ENCODE measurements at places on chromosomes 5 and 9.
A peak's percentile ranks its signal among the peaks of the same experiment; 100 is the strongest.

DNA sequence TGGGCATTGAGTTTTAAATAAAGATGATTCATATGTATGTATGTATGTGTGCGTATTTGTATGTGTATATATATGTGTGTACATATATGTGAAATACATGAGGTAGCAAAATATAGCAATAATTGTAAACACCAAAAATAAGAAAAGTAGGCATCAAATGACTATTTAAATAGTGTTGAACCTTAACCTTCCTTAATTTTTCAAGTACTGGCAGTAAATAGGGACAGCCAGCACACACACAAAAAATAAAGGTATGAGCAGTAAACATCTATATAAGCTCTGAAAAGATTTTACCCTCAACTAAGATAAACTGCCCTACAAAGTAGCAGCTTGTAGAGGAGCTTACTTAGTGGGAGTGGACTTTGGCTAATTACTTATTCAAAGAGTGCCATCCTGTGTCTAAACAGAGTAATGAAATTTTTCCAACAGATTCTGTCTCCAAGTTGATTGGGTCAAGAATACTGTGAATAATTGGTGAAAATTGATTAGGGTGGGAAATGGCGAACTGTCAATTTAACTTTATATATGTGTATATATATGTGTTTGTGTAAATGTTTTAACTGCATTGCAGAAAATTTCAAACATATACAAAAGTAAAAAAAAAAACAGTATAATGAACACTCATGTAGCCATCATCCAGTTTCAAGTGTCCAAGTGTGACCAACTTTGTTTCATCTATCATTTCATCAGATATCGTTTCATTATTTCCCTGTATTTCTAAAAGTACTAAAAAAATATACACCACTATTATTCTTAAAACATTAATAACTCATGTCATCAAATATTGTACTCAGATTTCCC is 2.0 kb upstream of the ADAMTS6 start:
- DNase-seq: no peak

DNA sequence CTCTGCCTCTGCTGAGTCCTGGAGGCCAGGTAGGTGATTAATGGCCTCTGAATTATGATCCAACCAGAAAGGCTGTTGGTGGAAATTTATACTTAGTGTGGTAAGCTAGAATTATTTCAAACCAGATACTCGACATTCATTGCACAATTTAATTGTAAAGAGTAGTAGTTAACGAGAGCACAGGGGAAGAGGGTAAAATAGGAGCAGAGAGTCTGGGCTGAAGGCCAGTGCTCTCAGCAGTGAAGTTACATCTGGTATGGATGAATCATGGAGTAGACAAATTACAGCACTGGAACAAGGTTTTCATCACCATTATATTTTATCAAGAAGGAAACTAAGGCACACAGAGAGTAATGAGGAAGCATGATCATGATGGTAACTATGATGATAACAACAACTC is 92.5 kb downstream of the TLR4 start:
- no peak for DNase-seq

DNA sequence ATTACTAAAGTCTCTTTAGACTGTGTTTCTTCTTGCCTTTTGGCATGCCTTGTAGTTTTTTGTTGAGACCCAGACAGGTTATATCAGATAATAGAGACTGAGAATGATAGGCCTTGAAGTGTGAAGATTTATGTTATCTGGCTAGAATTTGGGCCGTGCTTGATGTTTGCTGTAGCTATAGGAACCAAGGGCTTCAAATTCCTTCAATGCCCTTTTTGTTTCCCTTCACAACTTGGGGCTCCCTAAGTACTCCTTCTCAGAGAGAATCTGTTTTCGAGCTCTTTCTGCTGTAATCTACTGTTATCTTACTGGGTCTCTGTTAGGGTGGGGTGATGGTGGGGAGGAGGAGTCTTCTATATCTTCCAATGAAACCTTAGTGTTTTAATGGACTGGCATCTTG is 95.3 kb upstream of the CKMT2 start:
- no peak for DNase-seq

GRCh38 chr9:133558191-133559126 is 24.0 kb downstream of the ADAMTSL2 start:
- peak; percentile 77 for DNase-seq

DNA sequence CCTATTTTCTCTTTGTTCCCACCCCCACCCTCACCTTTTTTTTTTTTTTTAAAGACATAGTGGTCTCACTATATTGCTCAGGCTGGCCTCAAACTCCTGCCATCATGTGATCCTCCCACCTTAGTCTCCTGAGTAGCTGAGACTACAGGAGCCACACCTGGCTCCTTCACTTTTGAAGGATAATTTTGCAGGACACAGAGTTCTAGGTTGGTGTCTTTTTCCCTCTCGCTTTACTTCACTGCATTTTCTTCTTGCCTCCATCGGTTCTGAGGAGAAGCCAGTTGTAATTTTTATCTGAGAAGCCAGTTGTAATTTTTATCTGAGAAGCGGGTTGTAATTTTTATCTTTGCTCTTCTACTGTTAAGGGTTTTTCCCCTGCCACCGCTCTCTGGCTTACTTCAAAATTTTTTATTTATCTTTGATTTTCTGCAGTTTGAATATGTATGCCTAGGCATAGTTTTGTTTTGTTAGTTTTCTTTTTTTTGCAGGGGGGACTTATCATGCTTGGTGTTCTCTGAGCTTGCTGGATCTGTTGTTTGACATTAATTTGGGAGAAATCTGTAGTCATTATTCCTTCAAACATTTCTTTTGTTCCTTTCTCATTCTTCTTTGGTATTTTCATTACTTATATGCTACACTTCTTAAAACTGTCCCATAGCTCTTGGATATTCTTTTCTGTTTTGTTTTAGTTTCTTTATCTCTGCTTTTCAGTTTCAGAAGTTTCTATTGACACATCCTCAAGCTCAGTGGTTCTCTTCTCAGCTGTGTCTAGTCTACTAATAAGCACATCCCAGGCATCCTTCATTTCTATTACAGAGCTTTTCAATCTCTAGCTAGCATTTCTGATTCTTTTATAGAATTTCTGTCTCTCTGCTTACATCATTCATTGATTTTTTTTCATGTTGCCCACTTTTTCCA is 148.2 kb upstream of the CHD1 start:
- no peak for DNase-seq

DNA sequence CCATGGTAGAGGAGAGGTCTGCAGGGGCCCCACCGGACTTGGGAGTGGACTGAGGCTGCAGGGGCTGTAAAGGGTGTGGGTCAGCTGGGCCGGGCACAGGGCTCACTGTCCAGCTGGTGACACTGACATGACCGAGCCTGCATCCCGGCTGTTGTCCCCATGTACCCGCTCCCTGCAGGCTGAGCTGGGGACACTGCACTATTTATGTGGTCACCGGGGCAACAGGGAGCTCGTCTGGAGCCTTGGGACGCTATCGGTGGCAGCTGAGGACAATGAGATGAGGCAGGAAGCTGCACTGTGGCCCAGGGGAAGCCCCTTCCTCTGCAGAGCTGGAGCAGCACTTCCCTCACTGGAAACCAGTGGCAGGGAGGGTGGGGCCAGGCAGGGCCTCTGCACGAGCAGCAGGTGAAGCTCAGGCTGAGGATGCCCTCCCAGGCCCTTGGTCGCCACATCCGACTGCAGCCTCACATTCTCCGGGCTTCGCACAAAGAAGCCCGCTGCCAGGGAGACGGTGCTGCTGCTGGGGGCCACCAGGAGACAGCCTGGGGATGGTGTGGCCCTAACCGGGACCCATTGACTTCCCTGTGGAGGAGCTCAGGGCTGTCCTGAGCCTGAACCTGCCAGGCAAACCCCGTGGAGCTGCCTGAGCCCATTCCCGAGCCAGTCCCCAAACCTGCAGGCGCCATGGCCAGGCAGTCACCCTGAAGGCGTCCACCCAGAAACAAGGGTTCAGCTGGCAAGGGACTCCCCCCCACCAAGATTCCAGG is 26.4 kb downstream of the ZDHHC11B start:
- DNase-seq: peak; percentile 59

DNA sequence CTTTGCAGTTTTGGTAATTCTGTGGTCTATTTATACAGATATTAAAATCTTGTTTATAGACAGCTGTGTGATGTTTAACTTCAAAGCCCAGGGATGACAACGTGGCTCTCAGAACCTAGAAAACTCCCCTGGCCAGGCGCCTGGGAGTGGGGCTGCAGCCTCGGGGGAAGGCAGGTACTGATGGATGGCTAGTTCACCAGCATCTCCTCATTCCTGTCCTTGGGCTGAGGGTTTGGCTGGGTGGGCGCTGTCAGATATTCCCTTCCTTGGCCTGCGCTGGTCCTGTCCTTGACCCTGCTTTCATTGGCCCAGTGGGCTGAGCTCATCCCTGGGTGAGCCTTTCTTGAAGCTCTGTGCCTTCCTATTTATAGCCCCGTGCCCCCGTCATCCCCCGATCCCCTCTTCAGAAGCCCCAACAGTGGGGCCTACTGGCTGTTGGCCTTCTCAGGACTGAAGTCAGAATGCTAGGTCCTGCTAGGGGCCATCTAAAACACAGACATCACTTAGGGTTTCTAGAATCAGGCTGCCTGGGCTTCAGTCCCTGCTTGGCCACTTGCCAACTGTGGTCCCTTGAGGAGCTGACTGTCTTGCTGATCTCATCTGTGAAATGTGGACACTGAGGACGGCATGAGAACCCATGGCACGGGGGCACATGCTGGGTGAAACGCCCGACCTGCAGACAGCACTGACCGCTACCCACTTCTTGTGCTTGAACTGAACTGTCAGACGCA is 20.9 kb downstream of the SH3GLB2 start:
- DNase-seq: peak; percentile 79

DNA sequence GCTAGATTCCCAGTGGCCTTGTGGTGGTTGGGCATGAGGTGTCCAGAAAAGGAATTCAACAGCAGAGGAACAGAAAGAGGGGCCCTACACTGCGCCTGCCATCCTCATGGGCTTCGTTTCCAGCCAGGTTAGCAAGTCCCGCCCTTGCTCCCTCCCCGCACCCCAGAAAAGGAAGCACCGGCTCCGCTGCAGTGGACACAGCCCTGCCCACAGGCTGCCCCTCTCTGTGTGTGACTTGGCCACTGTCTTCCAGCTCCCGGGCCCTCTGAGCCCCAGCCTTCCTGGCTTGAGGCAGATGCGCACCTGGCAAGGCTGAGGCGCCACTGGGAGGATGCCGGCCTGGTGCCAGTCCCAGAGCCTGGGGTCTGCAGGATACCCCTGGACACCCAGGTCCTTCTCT is 305.0 kb upstream of the IRX4 start:
- DNase-seq: no peak

DNA sequence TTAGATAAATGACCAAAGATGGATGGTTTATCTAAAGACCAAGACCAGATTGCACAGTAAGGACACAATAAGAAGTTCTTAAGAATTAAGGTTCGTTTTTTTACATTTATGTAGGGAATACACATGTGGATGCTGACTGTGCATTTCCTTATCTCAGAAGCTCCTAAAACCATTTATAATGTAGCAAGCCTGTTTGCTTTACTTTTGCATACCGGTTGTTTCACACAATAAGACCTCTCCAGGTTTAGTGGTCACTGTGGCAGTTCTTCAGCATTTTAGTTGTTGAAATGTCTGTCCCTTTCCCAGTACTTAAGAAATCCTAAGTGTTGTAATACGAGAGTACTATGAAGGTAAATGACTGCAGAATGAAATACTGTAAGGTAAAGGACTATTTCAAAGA is 43.6 kb downstream of the BASP1 start:
- no peak for DNase-seq

DNA sequence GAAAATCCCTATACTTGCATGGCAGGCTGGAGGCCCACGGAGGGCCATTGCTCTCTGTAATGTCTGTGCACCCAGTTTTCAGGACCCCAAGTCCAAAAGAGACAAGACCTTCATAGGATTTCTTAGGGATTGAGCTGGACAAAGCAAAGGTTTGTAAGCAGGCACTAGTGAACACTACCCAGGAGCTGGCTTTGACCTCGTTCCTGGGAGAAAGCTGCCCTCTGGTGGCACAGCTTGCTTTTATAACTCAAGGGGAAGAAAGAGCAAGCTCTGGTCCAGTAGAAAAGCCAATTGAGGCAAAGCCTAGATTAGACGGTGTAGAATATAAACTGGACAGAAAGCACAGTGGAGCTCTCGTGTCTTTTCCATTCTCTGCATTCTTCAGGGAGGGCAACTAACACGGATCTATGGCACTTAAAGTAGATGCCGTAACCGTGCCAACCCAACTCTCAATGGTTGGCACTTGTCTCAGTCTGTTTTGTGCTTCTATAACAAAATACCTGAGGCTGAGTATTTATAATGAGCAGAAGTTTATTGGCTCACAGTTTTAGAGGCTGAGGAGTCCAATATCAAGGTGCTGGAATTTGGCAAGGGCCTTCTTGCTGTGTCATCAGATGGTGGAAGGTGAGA is 7.9 kb downstream of the GABRP start:
- DNase-seq: peak; percentile 78

GRCh38 chr5:141586246-141586645 is 32.6 kb downstream of the DIAPH1 start:
- DNase-seq: no peak

- no peak for DNase-seq
Observed at GRCh38 chr9:109652971-109653370, 127.0 kb upstream of the PALM2AKAP2 start.

GRCh38 chr9:121861501-121862180 is 210.2 kb downstream of the DAB2IP start:
- DNase-seq: peak; percentile 61

- no peak for DNase-seq
Observed at GRCh38 chr5:127941646-127942045, 141.9 kb upstream of the SLC12A2 start.

DNA sequence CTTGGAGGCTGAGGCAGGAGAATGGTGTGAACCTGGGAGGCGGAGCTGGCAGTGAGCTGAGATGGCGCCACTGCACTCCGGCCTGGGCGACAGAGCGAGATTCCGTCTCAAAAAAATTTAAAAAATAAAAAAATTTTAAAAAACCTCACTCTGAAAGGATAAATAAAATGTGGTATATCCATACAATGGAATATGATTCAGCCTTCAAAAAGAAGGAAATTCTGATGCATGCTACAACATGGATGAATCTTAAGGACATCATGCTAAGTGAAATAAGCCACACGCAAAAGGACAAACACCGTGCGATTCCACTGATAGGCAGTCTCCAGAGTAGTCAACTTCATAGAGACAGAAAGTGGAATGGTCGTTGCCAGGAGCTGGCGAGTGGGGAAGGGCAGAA is 8.4 kb downstream of the DBN1 start:
- no peak for DNase-seq

- no peak for DNase-seq
Observed at GRCh38 chr5:125057912-125058826, 311.7 kb upstream of the ZNF608 start.

DNA sequence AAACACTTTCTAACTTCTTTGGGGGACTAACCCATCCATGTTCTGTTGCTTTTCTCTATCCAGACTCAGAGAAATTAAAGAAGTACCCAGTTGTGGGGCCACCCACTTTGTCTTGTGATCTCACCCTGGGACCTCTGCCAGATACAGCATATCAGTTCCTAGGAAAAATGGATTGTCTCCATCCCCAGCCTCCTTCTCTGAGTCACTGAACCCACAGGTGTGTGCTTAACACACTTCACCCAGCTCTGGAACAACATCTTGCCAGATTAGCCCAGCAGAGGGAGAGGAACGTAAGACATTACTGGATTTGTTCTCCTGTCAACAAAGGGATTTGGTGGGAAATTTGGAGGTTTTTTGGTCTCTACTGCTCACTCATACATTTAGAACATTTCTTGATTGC is 19.2 kb downstream of the FAM240B start:
- no peak for DNase-seq

- DNase-seq: no peak
Observed at GRCh38 chr5:90477073-90477472, 2.4 kb downstream of the POLR3G start.

- no peak for DNase-seq
Observed at GRCh38 chr5:84239494-84239893, 145.2 kb downstream of the EDIL3 start.

GRCh38 chr5:144352732-144353317 is 182.2 kb downstream of the KCTD16 start:
- no peak for DNase-seq

All from BE2C (cell line).